ENCODE measurements at places on chromosomes 1 and 21.

DNA sequence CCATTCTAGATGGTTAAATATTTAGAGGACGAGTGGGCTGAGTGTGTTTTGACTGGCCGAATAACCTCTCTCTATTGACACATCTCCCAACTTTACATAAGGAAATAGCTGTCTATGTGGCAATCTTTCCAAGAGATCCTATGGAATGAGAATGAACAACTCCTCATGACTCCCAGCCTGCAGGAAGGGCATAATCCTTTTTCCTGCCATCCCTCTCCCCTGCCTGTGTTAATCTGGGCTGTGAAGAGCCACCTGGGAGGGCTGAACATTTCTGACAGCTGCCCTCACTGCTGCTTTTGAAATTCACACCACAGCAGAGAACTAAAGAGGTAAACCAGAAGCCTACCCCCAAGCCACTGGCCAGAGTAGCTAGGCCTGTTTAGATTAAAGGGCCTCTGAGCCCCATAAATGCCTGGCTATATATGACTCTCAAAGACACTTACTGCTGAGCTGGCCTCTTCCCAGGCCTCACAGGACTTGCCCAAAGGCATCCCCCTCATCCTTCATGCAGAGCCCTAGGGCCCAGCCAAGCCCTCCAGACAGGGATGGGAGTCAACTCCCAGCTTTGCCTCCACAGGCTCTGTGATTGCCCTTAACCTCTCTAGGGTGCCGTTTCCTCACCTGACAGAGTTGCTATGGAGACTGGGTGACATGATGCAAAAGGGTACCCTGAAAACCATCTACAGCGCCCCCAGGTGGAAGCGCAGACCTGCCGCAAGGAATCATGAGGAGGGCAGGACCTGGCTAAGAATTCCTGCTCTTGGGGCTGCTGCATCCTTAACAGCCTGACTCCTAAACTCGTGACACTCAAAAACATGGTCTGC lies 42.0 kb upstream of the LDLRAP1 start:
- no peak for DNase-seq

GRCh38 chr1:20382711-20383110 lies 92.0 kb downstream of the VWA5B1 start:
- DNase-seq, result no peak

DNA sequence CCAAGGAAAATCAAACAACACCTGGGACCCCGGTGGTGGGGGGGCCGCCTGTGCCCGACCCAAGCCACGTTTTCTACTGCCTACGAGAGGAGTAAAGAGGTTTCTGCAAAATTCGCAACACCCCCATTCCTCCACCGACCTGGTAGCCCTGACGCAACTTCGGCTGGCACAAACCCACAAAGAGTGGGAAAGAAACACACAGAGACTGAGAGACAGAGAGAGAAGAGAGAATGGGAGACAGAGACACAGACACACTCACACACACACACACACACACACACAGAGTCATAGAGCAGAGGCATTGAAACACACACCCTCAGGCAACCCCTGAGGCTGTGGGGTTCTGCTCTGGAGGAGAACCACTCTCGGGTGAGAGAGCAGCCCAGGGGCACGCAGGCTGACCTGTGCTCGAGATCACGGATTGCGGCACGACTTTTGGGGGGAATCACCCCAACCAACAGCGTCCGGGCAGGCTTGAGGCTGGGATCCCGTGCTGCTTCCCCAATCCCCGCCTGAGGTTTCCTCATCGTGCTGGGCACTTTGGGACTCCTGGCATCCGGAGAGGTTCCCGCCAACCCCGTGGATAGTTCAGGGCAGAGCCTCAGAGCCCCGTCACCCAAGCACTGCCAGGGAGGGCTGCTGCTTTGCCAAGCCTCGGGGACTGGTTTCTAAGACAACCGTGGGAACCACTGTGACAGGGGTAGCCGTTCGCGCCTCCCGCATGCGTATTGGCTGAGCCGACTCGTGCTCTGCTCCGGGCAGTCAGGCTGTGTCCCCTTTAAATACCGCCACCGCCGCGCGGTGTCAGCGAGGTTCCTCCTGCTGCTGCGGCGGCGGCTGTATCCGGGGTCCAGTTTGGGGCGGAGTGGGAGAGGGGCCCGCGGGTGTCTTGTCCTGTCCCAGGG lies 682.4 kb upstream of the TPTE start:
- no peak for DNase-seq

DNA sequence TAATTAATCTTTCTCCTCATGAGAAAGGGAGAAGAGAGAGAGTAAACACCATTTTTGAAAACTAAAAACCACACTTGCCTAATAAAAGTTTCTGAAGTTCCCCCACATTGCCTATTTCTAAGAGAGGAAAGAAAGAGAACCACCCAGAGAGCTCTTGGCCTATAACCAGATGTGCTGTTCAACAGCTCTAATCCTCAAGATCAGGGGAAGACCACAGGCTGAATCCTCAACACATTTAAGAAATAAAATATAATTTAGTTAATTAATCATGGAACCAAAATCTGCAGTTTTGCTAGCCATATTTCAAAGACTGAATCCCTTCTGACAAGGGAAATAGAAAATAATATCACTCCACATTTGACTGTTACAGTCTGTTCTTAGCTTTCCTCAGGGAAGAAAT lies 11.9 kb downstream of the PRRX1 start:
- DNase-seq, result no peak

DNA sequence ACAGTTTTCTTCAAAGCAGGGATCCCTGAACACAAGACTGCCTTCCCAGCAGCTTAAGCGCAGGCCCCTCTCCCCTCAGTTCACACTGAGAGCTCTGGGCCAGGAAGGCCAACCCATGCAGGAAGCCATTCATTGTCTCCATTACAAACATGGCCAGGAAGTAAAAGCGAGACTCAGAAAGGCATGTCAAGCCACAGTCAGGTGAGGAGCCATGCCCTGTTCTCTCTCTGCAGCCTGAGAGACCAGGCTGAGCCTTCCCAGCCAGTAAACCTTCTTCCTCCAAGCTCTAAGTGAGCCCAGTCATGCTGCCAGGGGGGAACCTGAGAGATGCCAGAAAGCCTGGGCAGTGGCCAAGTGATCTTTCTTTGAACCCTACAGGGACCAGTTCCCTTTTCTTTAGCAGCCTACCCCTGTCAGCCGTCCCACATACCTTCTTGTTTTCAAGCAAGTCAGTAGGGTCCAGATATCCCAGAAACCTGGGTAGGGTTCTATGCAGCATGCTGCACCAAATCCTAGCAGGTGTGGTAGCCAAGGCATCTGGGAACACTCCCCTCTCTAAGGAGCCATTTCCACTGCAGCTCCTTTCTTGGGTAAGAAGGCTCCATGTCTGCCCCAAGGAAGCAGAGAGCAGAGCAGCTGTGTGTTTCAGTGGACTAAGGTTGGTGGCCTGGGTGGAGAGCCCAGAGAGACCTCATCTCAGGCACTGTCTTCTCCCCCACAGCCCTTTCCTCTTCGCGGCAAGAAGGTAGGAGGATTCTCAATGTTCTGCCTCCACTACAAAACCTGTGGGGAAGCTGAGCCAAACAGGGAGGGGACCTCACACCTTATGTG lies 977 bp downstream of the TRAF3IP3 start:
- DNase-seq, result no peak

GRCh38 chr1:233060461-233060994 lies 110.1 kb downstream of the NTPCR start:
- DNase-seq, result no peak

- DNase-seq, result no peak
These were observed 1.3 kb upstream of the UMODL1 start for GRCh38 chr21:42069843-42070242.

DNA sequence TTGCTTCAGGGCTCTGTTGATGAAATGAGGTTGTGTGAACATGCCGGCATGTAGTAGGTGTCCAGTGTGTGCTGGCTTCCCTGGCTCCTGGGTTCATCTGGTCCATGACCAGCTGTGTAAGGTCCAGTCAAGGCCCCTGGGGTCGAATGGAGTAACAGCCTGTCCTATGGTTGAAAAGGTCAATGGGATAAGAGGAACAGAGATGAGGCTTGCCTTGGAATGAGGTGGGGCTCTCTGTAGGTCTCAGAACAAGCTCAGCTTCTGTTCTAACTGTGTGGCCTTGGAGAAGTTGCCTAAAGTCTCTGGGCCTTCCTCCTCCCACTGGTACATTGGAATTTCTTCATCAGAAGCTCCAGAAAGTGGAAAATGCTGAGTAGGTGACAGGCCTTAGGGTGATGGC lies 26.6 kb downstream of the RPS6KA1 start:
- no peak for DNase-seq

GRCh38 chr1:200037904-200038303 lies 10.4 kb downstream of the NR5A2 start:
- no peak for DNase-seq

DNA sequence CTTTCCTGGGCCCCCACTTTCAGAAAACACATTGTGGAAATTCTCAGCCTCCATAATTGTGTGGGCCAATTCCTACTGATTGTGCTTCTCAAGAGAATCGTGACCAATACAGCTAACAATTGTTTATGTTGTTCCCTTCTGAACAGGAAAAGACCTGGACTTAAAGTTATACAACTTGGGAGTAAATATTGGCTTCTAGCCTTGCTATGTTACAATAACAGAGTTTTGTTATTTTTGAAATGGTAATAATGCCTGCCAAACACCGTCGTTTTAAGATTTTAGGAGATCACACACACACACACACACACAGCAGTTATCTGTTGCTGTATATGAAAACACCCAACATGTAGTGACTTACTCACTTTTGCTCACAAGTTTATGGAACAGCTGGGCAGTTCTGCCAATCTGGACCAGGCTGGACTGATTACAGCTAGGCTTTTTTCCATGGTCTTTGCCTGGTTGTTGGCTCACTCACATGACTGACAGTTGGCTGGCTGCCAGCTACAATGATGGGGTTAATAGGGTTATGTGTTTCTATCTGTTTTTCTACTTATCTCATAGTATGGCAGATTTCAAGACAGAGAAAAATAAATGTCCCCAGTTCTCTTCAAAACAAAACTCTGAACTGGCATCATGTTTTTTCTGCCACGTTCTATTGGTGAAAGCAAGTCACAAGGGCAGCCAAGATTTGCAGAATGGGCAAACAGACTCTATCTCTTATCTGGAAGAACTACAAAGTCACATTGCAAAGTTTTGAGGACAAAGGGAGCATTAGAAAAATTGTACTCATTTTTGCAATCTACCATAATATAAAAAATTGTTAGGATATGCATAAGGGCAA lies 447.5 kb downstream of the NEGR1 start:
- no peak for DNase-seq

DNA sequence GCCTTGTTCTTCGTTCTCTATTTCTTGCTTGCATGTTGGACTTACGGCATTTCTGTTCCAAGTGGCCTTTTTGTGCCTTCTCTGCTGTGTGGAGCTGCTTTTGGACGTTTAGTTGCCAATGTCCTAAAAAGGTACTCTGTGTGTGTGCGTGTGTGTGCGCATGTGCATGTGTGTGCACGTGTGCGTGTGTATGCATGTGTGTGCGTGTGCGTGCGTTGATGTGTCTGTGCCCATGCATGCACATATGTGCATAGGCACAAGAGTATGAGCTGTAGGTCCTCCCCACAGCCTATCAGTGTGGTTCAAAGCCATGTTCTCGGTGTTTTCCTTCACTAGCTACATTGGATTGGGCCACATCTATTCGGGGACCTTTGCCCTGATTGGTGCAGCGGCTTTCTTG lies 13.7 kb downstream of the NPPA start:
- no peak for DNase-seq

DNA sequence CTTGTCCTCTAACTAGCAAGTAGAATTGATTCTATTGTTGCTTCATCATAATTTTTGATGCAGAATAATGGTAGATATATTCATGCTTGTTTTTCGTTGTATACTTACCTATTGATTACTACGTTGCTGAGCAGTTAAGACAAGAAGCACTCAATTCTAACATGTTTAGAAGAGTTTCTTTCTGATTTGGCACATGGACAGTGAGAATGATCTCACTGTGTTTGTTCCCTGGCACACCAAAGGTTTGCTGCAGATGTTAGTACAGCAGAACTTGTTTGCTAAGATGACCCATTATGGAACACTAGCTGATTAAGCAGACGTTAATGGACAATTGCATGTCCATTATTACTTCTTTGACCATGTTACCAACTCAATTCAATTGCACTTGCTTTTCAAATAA lies 184.7 kb upstream of the SGIP1 start:
- DNase-seq, result no peak

All from activated CD4-positive, CD25-positive, alpha-beta regulatory T cell (primary cell).